ENCODE measurements at places on chromosomes 11 and 22. TPM values are rescaled to one million over a fixed set of nuclear protein-coding genes. Genes with fewer than 3 reads are reported as not detected.
A peak's percentile ranks its signal among the peaks of the same experiment; 100 is the strongest.

The USH1C gene
- total RNA-seq, result not detected

- no peaks in the 10 kb centered on the region for H3K4me1 ChIP-seq
- no peak overlapping the region for H3K4me3 ChIP-seq
- H3K27ac ChIP-seq, result no peak overlapping the region
- no peak for DNase-seq
Observed at GRCh38 chr11:31529701-31530100, 20.1 kb downstream of the ELP4 start.

- H3K4me1 ChIP-seq, result no peaks in the 10 kb centered on the region
- no peak overlapping the region for H3K27ac ChIP-seq
- H3K4me3 ChIP-seq, result no peak overlapping the region
Observed at GRCh38 chr11:77959434-77959833, 35.0 kb downstream of the INTS4 start.

GRCh38 chr11:15045891-15046290, 27.5 kb upstream of the CALCB start:
- peaks cover 3% of the 10 kb centered on the region for H3K27me3 ChIP-seq
- H3K4me3 ChIP-seq, result no peak overlapping the region

DNA sequence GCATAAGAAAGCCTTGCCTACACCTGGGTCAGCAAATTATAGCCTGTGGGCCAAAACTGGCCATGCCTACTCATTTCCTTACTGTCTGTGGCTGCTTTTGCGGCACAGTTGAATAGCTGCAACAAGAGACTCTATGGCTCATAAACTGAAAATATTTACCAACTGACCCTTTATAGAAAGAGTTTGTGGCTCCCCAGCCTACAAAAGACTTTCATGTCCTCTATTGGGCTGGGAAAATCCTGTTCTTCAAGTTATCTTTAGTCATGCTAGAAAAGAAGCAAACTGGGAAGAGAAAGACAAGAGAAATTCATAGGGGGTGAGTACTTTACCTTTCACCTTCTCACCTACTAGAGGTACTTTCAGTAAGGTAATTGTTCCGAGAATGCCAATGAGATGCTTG, 175.1 kb downstream of the SWAP70 start:
- no peak overlapping the region for H3K4me3 ChIP-seq
- H3K27ac ChIP-seq, result no peak overlapping the region
- peaks cover 20% of the 10 kb centered on the region for H3K36me3 ChIP-seq
- no peak for DNase-seq

DNA sequence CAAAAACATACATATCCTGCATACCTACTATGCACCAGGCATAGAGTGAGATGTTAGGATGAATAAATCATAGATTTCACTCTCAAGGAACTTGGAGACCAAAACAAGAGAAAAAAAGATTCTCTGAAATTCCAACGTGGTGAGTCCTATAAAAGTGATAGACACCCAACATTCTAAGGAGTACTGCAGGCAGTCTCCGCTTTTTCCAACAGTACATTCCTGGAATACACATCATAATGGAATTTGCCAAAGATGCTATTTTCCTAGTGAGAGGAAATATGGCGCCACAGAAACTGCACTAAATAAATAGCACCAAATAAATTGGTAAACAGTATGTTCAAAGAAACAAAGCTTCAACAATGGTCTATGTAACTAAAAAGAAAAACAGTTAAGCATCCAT, 6.0 kb downstream of the TMEM123 start:
- H3K27me3 ChIP-seq, result no peaks in the 10 kb centered on the region
- peak overlapping the region; percentile 74 for H3K27ac ChIP-seq
- H3K4me3 ChIP-seq, result no peak overlapping the region

DNA sequence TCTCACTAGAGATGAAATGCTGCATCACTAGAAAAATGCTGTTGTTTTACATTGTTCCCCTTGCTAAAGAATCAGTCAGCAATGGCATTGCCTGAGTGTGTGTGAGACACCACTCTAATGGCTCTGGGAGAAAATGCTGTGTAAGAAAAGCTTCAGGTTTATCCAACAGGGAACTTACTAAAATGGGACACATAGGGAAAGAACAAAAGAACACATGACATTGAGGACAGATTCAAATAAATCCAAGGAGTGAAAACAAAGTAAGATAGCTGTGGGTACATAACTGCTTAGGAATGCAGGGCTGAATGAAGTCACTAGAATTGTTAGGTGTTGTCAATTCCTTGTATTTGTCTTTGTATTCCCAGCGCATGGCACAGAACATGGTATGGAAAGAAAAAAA, 24.2 kb downstream of the BLID start:
- no peak overlapping the region for H3K4me3 ChIP-seq
- no peaks in the 10 kb centered on the region for H3K4me1 ChIP-seq
- no peaks in the 10 kb centered on the region for H3K36me3 ChIP-seq
- H3K27ac ChIP-seq, result no peak overlapping the region

GRCh38 chr11:119282495-119282894, 34.4 kb downstream of the MCAM start:
- peaks cover 28% of the 10 kb centered on the region for H3K4me1 ChIP-seq
- H3K36me3 ChIP-seq, result peaks cover 45% of the 10 kb centered on the region
- DNase-seq, result no peak
- peak overlapping the region; percentile 5 for H3K27ac ChIP-seq
- H3K4me3 ChIP-seq, result no peak overlapping the region

The DEFB131B gene
- total RNA-seq, result not detected

DNA sequence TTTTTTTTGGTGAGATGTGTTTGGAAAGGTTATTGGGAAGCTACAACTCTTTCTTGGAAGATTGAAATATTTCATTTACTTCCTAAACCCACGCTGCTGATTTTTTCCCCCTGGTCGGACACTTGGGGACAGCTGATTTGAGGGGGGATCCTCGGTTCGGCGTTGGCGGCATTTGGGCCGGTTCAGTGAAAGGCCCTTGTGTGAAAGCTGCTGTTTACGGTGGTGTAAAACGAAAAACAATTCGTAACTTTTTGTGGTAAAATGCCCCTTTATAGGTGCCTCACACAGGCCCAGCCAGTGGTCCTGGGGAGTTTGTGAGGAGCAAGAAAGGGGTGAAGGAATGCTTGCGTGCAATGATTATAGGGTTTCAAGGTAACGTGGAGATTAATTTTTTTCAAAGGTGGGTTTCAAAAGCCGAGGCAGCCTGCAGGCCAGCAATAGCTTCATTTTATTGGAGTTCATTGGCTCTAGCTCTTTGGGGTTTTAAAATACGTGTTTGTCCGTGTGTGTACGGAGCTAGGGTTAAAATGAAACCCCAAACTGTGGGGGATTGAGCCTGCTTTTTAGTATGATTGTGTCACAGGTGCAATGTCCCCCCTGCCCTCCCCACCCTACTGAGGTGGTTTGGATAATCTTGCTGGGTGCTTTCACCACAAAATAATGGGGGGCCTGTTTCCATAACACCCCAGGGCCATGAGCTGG, 77.2 kb upstream of the PPARA start:
- peaks cover 54% of the 10 kb centered on the region for H3K4me1 ChIP-seq
- DNase-seq, result no peak
- H3K36me3 ChIP-seq, result peaks cover 10% of the 10 kb centered on the region

DNA sequence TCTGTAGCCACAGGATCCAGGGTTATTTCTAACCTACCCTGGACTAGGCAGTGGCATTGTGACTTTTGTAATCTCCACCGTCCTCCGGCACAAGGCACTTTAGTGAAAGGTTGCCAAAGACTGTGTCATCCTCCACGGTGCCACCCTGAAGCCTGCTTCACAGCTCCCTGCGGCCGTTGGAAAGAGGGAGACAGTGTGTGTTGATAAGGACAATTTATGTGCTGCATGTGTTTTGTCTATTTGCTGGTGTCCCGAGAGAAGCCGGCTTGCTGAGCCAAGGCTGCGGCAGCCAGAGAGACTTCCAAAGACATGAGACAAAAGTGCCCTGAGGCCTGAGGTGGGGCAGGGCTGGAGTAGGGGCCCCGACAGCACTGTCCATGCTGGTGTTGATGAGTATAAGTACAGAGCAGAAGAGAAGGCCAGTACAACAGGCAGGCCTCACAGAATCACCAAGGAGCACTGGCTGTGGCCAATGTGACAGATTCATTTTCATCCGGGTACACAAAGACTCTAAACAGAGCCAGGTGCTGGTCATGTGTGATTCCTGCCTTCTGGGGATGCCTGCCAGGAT, 40.9 kb downstream of the GALNT18 start:
- no peak overlapping the region for H3K27ac ChIP-seq
- H3K4me1 ChIP-seq, result peaks cover 7% of the 10 kb centered on the region
- DNase-seq, result no peak
- H3K27me3 ChIP-seq, result peaks cover 3% of the 10 kb centered on the region

The MMP12 gene
- not detected for total RNA-seq

DNA sequence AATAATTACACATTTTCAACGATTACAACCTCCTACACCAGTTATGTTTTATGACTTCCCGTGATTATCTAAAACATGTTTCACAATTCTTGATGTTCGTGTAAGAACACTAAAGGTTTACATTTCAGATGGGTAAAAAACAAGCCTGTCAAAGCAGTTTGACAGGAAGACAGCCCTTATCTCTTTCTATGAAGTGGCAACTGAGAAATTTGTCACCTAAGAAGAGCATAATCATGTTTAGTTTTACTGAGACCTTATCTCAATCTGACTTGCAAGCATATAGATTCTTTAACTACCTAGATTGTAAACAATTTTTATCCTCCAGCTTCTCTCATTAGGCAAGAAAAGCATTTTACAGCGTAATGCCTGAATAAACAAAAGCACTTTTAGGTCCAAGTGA, 218.4 kb upstream of the ZBED5 start:
- peaks cover 2% of the 10 kb centered on the region for H3K27me3 ChIP-seq
- H3K4me3 ChIP-seq, result no peak overlapping the region
- no peak for DNase-seq
- no peak overlapping the region for H3K27ac ChIP-seq
- no peaks in the 10 kb centered on the region for H3K36me3 ChIP-seq
- H3K4me1 ChIP-seq, result peaks cover 3% of the 10 kb centered on the region

The TSGA10IP gene
- total RNA-seq, result not detected

- peaks cover 5% of the 10 kb centered on the region for H3K27me3 ChIP-seq
- H3K36me3 ChIP-seq, result no peaks in the 10 kb centered on the region
- H3K4me3 ChIP-seq, result no peak overlapping the region
- no peak overlapping the region for H3K27ac ChIP-seq
Observed at GRCh38 chr22:37509059-37509860, 10.0 kb downstream of the CARD10 start.

DNA sequence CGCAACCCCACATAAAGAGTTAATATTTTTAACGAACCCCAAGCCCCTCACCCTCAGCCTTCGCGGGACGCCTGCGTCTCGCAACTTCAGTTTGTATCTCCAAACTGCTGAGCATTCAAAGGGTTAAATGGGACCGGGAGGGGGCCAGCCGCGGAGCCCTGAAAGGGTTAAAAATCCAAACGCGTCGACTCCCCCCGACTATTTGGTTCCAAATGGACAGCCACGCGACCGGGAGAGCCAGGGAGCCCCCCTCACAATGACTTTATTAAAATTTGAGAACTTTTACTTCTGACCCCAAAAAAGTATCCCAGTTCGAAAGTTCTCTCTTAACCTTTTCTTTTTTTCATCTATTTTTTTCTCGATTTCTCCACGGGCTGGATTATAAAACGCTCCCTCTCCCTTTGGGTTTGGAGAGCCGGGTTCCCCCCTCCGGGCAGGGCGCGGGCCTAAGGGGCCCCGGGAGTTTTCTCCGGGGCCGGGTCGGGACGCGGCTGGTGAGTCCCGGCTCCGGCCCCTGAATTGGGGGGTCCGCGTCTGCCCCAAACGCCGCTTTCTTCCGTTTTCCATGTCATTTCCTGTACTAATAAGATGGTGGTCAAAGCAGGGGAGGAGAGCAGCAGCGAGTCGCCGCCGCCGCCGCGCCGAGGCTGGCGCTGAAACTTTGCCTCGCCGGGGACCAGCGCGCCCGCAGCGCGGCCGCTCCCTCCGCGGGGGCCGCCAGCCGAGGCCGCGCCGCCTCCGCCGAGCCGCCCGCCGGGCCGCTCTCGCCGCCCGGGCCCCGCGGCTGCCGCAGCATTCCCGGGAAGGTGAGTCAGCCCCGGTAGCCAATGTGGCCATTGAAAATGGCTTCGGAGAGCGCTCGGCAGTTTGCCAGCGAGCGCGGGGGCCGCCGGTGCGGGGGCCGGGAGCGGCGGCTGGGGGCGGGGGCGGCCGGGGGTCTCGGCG, at the start of gene PRDM11:
TSS of gene PRDM11 (plus strand) at position 568 of the 945 bp plus-strand sequence. CDS start 35,128 bp downstream, outside the sequence.
- peaks cover 35% of the 10 kb centered on the region for H3K27me3 ChIP-seq
- H3K27ac ChIP-seq, result peak within 1 kb of the TSS; percentile 70
- H3K4me3 ChIP-seq, result peak within 1 kb of the TSS; percentile 77
- H3K36me3 ChIP-seq, result no peaks in the 10 kb centered on the region
- peak; percentile 15 for DNase-seq

The PIM3 gene
- total RNA-seq, result 60.1 TPM

The SPI1 gene
- not detected for total RNA-seq

The RAB38 gene
- total RNA-seq, result 1.2 TPM

GRCh38 chr11:111531687-111532364, 8.7 kb upstream of the LAYN start:
- peak; percentile 58 for DNase-seq
- H3K27ac ChIP-seq, result no peak overlapping the region
- no peaks in the 10 kb centered on the region for H3K36me3 ChIP-seq
- H3K4me3 ChIP-seq, result no peak overlapping the region
- peaks cover 20% of the 10 kb centered on the region for H3K27me3 ChIP-seq
